ENCODE measurements at places on chromosomes 12 and 14.

- DNase-seq: no peak
Observed at GRCh38 chr12:5262885-5263284, 169.0 kb upstream of the NTF3 start.

DNA sequence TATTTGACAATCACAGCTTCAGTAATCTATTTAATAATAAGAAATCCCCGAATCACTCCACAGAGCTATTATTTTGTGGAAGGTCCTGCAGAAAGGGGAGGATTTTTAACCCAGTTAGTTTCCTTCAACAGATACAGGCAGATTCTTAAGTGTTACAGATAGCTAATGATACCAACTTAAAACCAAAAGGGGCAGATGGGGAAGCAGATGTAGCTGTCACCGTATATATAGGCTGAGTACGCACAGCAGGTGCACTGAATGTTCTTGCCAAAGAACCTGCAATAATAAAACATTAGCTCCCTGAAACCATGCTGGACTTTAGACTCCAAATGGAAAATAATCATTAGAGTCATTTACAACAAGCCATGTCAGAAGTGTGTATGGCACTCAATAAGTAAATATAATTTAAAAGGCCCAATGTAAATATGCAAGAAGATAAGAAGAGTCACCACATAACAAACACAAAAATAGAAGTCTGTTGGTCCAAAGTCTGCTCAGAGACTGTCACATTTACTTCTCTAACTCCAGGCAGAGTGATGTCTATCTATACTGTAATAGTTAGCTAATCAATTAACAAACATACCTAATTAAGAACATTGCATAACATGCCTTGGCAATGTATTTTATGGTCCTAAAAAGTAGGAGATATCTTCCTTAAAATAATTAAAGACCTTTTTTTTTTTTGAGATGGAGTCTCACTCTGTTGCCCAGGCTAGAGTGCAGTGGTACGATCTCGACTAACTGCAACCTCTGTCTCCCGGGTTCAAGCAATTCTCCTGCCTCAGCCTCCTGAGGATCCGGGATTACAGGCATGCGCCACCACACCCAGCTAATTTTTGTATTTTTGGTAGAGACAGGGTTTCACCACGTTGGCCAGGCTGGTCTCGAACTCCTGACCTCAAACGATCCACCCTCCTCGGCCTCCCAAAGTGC, 78.8 kb downstream of the SEC23A start:
- no peak for DNase-seq

GRCh38 chr14:63220526-63220925, 16.3 kb downstream of the RHOJ start:
- no peak for DNase-seq

- no peak for DNase-seq
Observed at GRCh38 chr12:94988471-94988870, 15.0 kb downstream of the NDUFA12 start.

GRCh38 chr14:78863143-78863542, 693.0 kb downstream of the NRXN3 start:
- DNase-seq: no peak

DNA sequence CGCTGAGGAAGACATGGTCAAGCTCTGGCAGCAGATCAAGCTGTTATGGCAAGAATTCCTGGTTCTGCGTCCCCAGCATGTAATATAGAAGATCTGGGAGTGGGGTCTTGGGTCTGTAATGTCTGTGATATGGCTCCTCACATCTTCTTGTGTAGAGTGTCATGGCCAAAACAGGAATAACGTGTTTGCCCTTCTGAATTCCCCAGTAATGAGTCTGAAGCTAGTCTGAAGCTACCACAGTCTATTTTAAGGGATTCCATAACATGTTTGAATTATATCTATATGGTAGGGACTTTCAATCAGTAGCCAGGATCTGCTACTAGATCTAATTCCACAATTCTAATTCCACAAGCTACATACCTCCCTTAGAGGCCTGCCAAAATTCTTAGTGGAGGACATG, 31.4 kb upstream of the SOX5 start:
- DNase-seq: no peak

DNA sequence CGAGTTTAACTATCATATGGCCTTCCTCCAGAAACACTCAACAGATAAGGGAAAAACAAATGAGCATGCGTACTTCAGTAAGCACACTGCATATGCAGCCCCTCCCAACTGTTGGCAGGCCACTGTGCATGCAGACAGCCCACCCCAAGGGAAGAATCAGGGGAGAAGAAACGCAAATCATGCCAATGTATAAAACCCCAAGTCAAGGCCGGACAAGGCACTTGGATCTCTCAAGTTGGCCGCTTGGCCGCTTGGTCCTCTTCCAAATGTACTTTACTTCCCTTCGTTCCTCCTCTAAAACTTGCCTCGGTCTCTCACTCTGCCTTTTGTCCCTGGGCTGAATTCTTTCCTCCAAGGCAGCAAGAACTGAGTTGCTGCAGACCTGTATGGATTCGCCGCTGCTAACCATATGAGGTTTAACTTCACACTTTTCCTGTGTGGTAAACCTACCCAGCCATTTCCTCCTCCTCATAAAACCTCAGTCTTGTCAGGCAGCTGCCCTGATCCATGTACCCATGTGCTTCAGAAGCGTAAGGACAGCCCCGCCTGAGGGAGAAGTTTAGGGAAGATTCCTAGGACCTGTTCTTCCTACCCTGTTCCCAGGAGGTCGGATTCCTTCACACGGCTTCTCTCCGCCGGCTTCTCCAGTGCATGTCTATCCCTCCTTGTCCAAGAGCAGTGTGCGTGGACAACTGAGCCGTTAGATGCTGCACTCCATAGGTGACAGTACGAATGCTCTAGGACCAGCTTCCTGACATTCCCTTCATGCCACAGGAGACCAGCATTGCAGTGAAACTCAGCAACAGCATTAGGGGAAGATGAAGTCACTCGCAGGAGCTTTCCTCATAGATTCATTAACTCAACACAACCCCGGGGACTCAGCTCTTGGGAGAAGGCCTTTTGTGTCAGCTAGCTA, 188.0 kb downstream of the MON2 start:
- DNase-seq: no peak

DNA sequence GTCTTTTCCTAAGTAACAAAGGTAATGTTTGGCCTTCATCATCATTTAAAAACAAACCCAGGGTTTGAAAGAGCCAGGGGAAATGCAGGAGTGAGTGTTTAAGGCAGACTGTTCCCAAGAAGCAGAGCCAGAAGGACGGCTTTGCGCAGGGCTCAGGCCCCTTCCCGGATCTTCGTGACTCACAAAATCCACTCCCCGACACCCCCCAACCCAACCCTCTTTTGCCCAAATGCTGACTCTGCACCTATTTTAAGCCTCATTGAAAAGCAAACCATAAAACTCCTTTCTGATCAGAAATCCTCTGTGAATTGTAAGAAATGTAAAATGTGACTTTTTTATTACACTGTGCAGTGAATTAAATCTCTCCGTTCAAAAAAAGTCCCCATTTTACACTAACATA, 67.5 kb downstream of the SETD3 start:
- DNase-seq: no peak

- no peak for DNase-seq
Observed at GRCh38 chr14:96614481-96614881, 112.3 kb downstream of the PAPOLA start.

GRCh38 chr14:89455412-89455811, 38.4 kb upstream of the FOXN3 start:
- DNase-seq: no peak

DNA sequence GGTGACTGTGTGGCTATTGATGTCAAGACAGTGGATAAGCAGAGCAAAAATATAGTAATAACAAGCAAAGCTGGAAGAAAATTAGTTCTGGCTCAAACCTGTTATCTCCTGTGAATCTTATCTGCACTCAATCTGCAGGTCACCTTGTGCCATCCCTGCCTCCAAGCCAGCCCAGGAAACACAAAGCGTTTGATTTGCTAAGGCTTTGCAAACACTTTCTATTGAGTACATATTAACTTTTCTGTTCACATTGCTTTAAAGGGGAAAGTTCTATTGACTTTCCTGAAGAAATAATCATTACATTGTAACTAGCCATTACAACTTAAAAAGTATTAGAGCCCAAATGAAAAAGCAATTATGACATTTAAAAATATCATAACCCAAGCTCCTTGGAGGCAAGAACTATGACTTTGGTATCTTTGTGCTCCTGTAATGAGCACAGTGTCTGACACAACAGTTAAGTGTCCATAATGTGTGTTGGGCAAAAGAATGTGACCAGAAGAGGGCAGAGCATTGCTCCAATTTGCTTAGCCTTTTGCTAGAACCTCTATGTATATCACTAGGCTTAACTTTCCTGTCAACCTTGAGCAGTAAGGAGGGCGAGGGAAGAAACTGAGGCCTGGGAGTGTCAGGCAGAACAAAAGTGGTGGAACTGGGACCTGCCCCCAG, 24.7 kb downstream of the SERPINA3 start:
- no peak for DNase-seq

- no peak for DNase-seq
Observed at GRCh38 chr14:101175731-101176534, 272.4 kb upstream of the RTL1 start.

DNA sequence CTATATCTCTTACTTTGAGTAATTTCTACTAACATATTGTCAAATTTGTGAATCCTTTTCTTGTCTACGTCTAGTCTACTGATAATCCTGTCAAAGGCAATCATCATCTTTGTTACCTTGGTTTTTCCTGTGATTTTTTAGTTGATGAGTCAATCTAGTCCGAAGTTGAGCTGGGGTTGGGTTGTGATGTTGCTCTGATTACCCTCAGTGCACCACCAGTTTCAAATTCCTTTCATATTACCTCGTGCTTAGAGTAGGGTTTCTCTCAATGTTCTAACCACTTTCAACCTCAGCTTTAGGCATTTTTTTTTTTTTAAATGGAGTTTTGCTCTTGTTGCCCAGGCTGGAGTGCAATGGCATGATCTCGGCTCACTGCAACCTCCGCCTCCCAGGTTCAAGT, 186.8 kb downstream of the BTG1 start:
- no peak for DNase-seq

GRCh38 chr12:67942724-67943123, 46.5 kb upstream of the IFNG-AS1 start:
- DNase-seq: no peak

DNA sequence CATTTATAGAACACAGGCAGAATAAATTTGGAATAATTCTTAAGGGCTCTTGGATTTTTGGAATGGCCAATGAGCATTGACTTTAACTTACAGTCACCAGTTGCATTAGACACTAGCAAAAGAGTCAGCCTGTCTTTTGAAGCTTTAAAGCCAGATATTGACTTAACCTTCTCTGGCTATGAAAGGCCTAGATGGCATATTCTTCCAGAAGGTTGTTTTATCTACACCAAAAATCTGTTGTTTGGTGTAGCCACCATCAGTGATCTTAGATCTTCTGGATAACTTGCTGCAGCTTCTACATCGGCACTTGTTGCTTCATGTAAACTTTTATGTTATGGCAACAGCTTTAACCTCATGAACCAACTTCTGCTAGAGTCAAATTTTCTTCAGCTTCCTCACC, 10.4 kb downstream of the PCNX1 start:
- no peak for DNase-seq

- DNase-seq: no peak
Observed at GRCh38 chr12:125133616-125134015, 68.4 kb downstream of the AACS start.

GRCh38 chr14:77843651-77844050, 43.7 kb downstream of the ADCK1 start:
- DNase-seq: no peak

DNA sequence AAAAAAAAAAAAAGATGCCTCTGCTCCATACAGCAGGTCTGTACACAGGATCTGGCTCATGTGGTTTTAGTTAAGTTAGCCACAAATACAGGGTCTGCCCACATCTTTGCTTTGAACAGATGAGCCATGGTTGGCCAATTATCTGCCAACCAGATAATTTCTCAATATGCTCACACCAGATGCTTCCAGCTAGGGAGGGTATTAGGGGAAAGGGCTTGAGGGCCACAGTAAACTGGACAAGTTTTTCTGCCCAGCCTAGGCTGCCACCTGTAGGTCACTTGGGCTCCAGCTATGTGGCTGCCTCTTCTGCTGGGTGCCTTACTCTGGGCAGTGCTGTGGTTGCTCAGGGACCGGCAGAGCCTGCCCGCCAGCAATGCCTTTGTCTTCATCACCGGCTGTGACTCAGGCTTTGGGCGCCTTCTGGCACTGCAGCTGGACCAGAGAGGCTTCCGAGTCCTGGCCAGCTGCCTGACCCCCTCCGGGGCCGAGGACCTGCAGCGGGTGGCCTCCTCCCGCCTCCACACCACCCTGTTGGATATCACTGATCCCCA, 776 bp downstream of the RDH5 start:
- peak; percentile 62 for DNase-seq

DNA sequence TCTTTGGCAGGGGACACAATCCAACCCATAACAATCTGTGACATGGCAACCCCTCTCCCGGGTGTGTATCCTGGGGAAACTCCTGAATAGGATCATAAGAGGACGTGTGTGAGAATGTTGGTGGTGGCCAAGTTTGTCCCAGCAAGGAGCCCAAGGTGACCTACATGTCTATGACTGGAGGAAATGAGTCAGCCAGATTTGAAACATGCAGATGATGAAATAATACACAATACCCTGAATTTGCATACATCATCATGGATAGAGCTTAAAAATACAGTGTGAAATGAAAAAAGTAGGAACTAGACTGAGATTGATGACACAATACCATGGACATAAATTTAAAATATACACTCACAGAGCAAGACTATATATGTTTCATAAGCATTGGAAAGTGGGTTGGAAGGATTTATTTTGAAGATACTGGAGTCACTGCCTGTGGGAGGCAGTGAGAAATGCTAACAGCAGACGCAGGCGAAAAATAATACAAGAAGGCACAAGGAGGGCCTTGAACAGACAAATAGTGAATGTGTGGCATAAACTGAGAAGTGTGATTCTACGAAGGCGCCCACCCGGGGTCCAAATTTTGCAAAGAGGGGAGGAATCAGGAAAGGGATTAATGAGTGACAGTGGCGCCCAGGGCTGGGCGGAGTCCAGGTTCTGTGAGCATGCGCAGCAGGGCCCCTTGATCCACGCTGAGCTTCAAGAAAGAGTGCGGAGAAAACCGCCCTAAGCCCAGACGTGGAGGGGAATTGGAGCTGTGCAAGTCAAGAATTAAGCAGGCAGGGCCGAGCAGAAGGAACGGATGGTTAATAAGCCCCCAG, 7.0 kb upstream of the MAP1LC3B2 start:
- DNase-seq: no peak
